GM23338 (cell line): ENCODE measurements at places on chromosomes 5 and 9. TPM values are rescaled to one million over a fixed set of nuclear protein-coding genes. Genes with fewer than 3 reads are reported as not detected.

Gene CDKN2B-AS1
- total RNA-seq: 0.14 TPM in 1 of 2 replicates, not detected in the other

Gene UGT3A1
- 1.8 and 3.1 TPM in 2 replicates for total RNA-seq

Gene SPATA31C2
- total RNA-seq: 0.12 and 0.35 TPM in 2 replicates

DNA sequence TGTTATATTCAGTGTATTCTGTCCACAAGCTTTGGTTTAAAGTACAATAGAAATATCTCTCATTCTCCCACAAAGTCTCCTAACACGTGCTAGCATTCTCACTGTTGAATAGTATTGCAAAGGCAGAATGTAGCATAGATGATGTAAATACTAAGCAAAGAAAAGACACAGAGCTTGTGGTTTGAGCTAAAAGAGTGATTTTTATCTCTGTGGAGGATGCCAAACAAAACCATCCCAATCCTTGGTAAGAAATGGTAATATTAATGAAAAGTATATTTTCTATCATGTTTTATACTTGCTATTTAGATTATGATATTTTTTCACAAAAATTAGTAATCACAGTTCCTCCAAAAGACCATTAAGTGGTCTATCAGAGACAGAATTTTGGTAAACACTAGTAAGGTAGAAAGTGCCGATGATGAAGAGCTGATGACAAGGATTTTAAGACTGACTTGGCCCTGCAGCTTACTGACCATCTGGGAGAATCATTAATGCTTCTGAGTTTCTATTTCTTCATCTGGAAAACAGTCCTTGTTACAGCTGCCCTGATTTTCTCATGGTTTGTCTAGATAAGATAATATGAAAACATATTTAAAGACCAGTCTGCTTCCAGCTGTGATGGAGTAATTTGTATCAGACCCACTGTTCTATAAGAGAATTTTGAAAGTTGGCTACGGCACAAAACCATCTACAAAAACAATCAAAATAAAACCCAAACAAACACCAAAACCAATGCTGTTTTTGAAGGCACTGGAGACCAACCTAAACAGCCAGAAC, 510.2 kb downstream of the SPATA31D1 start:
- no peak for DNase-seq

DNA sequence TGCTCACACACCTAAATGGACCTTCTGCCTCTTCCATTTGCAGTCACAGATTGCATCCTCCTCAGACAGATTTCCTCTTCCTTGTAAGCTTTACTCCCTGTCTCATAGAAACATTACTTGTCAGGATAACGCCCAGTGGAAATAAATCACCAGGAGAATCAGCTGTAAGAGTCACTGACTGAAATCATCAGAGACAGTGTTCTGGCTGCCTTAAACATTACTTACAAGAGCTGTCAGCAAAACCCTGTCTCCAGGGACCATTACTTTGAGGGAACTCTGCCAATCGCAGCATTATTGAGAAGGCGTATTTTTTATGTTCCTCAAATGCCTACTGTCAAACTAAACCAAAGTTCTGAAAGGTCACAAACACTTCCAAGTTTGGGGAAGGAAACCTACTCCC, 5.9 kb downstream of the DPYSL3 start:
- no peak for DNase-seq

- DNase-seq: no peak
Observed at GRCh38 chr5:132666310-132667123, 7.3 kb upstream of the IL4 start.

DNA sequence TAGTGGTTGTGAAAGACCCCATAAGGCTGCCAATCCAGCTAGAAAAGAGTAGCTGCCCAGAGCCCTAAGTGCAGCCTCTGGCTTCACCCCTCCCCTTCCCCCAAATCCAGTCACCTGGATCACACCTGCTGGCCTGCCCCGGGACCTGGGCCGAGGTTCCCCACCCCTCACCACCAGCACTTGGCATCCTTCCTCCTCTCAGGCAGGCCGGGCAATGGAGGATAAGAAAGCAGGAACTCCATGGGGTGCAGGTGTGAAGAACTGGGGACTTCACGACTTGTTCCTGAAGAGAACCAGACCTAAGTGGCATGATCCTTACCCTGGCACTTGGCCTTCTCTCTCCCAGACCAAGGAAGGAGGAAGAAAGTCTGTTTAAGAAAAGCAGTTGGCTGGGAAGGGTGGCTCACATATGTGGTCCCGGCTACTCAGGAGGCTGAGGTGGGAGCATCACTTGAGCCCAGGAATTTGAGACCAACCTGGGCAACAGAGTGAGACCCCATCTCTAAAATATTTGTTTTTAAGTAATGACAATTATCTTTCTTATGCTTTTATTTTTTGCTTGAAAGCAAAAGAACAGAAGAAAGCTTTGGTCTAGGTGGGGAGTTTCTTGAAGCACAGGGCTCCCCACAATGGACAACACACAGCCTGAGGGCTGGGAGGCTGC, 131.1 kb downstream of the PAX5 start:
- no peak for DNase-seq

- peak; percentile 39 for DNase-seq
Observed at GRCh38 chr9:95005278-95006143, 279.0 kb downstream of the AOPEP start.

- peak; percentile 88 for DNase-seq
Observed at GRCh38 chr9:120348951-120349429, 231.0 kb downstream of the CDK5RAP2 start.

- peak; percentile 90 for DNase-seq
Observed at GRCh38 chr5:174532455-174533453, 191.6 kb upstream of the MSX2 start.

- peak; percentile 11 for DNase-seq
Observed at GRCh38 chr5:160744268-160745101, 107.5 kb downstream of the ATP10B start.

GRCh38 chr9:128909859-128910258, 10.9 kb upstream of the PHYHD1 start:
- no peak for DNase-seq

DNA sequence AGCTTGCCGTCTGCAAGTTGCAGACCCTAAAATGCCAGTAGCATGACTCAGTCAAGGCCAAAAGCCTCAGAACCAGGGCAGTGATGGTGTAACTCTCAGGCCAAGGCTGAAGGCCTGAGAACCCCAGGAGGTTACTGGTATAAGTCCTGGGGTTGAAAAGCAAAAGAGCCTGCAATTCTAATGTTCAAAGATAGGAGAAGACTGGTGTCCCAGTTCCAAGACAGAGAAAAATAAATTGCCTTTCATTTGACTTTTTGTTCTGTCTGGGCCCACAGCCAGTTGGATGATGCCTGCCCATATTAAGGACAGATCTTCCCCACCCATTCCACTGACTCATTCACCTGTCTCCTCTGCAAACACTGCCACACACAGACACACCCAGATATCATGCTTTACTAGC, 673.2 kb downstream of the CDH18 start:
- DNase-seq: peak; percentile 35
